ENCODE measurements at places on chromosomes 3 and 15.

GRCh38 chr3:18454766-18455165 lies 29.6 kb upstream of the SATB1 start:
- no peak for DNase-seq

DNA sequence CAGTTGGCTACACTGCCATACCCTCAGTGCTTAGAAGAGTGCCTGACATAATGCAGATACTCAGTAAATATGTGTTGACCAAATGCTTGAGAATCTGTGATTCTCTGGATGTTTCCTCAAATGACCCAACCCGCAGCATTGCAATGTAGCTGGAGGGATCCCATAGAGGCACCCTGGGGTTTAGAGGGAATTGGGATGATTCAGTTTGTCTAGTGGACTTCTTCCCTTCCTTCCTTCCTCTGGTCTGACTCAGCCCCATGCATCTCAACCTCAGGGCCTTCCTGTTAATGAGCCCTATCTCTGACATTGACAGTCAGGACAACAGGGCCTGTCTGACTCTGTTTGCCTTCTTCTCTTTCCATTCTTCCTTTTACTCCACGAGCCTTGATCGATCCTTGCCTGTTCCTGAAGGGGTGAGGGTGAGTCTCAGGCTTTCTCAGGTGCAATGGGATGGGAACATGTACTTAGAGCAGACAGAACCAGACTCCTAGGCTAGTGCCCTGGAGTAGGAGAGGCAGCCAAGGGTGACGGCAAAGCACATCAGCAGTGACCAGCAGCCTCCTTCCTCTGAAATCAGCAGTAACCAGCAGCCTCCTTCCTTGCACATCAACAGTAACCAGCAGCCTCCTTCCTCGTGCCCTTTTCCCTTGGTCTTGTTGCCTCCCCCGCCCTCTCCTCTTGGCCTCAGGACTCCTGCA lies 78.2 kb downstream of the DGKG start:
- DNase-seq = no peak

DNA sequence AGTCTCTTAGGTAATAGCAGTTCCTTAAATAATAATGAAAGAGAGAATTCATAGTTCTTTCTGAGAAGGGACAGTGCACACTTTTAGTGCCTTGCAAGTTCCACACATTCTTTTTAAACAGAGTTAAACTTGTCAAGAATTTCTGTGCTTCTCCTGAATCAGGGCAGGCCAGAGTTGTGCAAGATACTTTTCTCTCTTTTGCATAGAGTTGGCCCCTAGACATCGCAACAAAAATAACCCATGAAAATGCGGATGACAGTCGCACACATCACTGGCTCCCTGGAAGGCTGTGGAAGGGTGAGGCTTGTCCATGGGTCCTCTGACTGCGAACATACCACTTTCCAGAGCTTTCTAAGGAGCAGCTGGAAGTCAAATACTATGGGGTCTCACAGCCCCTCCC lies 40.1 kb downstream of the FBLN2 start:
- no peak for DNase-seq

DNA sequence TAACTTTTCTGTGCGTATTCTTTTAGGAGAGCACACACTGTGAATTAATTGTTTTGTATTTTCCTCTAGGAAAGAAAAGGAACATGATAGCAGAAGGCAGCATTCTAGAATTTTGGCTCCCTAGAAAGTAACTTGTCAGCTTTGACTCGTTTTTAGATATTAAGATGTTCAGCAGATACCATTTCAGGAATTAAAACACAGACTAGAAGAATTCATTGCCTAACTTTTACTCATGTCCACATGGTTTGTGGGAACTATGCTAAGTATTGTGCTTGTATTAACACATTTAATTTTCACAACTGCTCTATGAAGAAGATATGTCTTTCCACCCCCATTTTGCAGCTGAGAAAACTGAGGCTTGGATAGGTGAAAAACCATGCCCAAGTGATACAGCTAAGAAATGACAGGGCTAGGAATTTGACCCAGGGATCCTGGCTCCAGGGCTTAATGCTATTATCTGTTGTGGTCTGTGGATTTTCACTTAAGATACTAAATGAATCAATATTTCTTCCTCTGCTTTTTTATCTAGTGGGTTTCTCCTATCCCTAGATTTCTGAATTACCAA lies 128.8 kb downstream of the MITF start:
- DNase-seq = no peak

GRCh38 chr3:22216601-22217000 lies 465.6 kb upstream of the ZNF385D start:
- no peak for DNase-seq

DNA sequence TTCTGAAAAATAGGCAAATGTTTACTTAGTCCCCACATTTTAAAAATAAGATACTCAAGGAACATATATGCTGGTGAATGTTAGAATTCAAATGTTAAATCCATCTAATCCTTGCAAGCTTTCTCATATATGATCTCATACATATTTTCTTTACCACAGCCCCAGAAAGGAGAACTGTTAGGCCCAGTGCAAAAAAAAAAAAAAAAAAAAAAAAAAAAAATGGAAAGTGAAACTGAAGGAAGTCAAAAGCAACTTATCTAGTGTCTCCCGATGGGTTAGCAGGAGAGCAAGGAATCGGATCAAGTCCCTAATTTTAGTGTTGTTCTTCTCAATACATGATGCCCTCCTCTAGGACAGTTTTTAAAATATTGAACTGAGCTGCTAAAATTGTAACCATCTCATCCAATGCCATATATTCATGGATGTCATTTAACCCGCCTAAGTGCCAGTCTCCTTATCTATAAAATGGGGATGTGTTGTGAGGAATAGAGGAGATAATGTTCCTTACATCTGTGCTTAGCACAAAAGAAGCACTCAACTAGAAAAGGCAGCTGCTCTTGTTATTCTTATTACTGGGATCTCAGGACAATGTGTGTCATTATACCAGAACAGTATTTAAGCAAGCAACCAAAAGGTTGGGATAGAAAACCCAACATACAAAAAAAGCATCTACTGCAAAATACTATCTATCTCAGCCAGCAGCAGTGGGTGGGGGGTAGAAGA lies 279.7 kb downstream of the MAGI1 start:
- DNase-seq = no peak

DNA sequence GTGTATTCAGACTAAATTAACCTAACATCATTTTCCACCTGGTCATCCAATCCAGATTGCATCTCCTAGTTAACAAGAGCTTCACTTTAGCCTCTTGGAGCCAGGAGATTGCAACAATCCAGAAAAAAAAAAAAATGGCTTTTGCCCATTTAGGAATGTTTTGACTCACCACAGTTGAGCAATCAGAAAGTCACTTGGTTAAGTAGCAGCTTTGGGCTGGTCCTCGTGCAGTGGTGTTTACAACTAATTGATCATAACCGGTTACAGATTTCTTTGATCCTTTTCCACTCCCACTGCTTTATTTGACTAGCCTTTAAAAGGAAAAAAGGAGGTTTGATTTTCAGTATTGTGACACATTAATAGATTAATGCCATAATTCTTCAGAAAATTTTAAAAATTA lies 688.8 kb upstream of the CCDC54 start:
- DNase-seq = peak; percentile 38

- DNase-seq = no peak
Observed at GRCh38 chr3:184198509-184198908, 12.5 kb downstream of the ABCF3 start.

GRCh38 chr15:49860101-49860500 lies 239.3 kb downstream of the DTWD1 start:
- DNase-seq = no peak

- no peak for DNase-seq
Observed at GRCh38 chr15:29035336-29036285, 149.8 kb downstream of the APBA2 start.

GRCh38 chr15:101156509-101157159 lies 95.2 kb downstream of the CHSY1 start:
- DNase-seq = no peak

DNA sequence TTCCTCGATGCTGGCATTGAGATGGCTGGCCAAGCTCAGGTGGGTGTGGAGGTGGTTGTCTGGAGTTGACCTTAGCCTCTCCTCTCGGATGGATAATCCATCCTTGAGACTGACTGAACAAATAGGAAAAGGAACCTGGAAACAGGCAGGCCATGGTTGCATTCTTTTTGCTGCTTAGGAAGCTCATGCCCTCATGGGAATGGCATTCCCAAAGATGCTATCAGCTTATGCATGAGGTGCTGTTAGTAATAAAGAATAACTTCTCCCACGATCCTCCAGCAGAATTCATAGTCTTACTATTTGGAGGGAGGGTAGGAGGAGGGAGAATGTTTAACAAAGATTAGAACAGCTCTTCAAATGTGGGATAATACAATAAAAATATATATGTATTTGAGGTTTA lies 303.0 kb upstream of the TPM1 start:
- peak; percentile 4 for DNase-seq

DNA sequence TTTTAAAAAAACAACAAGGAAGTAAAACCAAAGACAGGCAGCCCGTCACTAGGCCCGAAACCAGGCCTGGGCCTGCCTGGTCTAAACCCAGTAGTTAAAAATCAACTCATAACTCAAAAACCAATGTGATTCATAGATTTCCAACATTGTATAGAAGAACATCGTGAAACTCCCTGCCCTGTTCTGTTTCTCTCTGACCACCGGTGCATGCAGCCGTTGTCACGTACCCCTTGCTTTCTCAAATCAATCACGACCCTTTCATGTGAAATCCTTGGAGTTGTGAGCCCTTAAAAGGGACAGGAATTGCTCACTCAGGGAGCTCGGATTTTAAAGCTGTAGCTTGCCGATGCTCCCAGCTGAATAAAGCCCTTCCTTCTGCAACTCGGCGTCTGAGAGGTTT lies 89.5 kb downstream of the DCLK3 start:
- no peak for DNase-seq

- peak; percentile 25 for DNase-seq
Observed at GRCh38 chr15:81410318-81410753, 36.3 kb upstream of the TMC3 start.

- DNase-seq = no peak
Observed at GRCh38 chr3:138725116-138725515, 109.6 kb downstream of the PIK3CB start.

DNA sequence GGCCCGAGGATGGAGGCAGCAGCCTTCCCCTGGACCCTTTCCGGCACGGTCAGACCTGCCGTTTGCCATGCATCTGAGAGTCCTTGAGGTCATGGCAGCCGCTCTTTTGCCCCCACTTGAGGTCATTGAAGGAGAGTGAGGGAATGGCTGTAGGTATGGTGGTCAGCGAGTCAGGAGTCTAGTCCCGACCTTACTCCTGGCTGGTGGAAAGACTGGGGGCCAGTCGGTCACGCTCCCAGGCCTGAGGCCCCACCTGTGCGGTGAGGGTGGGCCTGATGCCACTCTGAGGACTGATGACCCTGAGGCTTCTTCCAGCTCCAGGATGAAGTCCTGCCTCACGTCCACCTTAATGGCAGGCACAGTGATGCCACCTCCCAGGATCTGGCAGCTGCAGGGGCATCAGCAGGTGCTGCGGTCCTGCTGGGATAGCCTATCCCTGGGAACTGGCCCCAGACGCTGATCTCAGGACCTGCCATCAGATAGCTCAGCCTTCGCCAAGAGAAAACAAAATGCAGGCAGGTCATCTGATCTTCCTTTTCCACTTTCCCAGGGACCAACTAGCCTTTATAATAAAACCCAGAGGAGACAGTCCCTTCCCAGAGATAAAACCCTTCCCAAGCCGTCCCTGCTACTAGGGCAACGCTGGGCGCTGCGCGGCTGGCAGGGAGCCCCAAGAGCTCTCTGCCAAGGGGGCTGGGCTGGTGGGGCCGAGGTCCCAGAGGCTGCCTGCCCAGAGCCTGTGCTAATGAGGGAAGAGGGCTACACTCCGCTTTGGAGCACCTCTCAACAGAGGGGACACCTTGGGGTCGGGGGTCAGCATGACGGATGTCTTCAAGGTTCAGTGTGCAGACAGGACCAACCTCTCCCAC lies 42.2 kb downstream of the TM2D3 start:
- no peak for DNase-seq

GRCh38 chr15:80607287-80607980 lies 87.7 kb upstream of the ABHD17C start:
- DNase-seq = no peak

DNA sequence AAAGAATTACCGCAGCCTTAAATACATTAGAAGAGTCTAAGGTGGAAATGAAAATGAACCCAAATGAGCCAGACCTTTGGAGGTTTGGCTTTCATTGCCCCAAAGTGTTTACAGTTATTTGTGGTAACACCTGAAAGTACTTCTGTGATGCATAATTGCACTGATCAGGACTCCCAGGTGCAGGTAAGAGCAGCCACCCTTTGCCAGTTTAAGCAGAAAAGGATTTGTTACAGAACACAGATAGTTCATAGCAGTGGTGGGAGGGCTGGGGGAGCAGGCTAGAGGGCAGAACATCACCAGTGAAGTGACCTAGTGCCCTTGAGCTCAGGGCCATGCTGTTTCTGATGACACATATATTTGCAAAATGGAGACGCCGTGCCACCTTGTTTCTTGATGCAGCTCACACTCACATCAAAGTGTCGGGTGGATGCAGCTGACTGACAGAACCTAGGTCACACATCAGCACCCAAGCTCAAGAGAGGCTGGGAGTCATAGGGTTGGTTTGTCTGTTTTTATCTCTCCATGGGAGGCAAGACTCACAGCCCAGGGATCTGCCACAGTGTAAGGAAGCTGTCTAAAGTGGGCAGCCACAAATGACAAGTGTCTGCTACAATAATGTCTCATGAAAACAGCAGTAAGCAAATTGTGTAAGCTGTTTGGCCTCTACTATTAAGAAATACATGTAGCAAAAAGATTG lies 49.1 kb downstream of the NEK11 start:
- DNase-seq = no peak

DNA sequence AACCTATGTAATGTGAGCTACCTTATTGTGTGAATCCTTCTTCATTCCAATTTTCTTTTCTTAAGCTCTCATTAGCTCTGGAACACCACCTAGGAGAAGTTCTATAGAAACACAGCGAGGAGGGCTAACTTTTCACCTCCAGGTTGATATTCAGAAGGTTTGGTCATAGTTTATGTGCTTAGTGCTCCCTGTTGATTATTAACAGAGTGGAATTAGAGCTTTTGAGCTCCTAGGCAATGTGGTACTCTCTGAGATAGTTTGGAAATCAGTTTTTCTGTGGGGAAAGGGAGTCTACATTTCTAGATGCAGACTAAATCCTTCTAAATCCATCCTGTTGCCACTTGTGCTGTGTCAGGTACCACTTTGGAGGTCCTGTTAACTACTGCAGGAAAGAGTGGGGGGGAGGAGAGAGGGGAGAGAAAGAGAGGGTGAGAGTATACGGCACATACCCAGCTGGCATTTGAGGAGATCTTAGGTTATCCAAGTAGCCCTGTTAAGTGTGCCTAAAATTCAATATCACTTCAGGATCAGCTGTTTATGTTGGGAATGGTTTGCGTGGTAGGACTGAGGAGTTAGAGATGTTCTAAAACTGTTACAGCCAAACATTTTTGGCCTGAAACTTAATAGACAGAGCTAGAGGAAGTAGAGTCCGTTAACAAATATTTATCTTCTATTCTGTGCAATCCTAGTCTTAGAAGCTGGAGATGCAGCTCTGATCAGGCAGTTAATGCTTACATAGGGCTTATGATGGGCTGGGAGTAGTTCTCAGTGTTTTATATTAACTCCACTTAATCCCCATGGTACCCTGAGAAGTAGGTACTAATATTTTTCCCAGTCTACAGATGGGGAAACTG lies 117.5 kb upstream of the PROK2 start:
- no peak for DNase-seq

GRCh38 chr3:182284793-182285192 lies 508.5 kb upstream of the ATP11B start:
- no peak for DNase-seq

Measured in COLO829 (cell line).